Common myeloid progenitor, CD34-positive (primary cell): ENCODE measurements at places on chromosomes 2 and 18.
A peak's percentile ranks its signal among the peaks of the same experiment; 100 is the strongest.

DNA sequence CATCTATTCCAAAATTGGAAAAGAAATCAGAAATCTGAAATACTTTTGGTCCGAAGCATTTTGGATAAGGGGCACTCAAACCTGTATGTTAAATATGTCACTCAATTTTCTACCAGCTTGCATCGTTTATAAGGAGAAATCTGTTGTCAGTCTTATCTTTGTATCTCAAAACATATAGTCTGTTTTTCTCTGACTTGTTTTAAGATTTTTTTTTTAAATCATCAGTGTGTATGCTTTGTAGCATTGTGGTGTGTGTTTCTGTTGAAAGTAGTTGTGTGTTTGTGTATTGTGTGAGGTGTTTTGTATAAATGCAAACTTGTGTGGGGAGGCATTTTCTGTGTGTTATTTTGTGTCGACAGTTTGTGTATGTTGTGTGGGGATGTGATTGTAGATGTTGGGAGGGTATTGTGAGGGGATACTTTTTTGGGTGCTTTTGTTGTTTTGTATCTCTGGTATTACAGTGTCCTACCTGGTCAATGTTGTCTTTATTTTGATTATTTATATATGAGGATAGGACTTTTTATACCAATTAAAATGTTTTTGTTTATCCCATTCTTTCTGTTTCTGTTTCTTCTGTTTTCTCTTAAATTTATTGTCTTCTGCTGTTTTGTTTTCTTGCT, 30.9 kb downstream of the SMCHD1 start:
- DNase-seq = peak; percentile 70

DNA sequence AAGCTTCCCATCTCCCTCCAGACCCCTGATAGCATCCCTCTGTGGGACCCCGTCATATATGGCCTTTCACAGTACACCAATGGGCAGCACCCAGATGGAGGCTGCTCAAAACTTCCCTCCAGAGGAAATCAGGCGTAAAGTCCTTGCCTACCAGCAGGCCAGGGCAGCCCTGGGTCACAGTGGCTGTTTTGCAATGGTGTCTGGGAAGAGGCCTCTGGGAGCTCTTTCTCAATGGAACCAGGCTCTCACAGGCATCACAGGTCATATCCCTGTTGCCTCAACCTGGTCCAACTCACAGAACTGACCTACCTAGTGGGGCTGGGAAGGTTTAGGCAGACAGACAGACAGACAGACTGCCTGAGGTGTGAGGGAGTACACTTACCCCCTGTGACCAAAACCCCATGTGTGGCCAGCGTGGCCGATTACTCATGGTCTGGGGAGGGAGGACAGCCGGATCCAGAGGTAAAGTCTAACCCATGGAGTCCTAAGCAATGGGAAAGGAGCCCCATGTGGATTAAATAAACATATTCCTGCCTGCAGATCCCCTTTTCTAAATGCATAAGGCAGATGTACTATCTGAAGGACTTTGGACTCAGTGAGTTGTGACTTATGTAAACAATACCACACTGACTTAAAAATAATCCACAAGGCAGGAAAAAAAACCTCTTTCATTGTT, 58.2 kb downstream of the BCL2L11 start:
- no peak for DNase-seq

DNA sequence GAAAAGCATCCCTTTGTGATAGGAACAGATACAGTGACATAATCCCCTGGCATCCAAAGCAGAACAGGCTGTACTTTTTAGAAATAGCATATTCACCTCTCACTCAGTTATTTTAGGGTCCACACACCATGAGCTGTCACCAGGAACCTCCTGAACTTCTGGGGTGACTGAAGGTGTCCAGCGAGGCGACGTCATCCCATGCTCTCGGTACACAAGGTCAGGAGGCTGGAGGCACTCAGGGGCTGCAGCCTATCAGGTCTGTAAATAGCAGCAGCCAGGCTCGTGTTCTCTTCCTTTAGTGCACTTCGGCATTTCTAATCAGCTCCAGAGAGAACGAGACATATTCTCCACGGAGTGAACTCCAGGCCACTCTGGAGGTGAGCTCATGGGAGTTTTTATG, 98.3 kb downstream of the GATA6 start:
- DNase-seq = no peak

DNA sequence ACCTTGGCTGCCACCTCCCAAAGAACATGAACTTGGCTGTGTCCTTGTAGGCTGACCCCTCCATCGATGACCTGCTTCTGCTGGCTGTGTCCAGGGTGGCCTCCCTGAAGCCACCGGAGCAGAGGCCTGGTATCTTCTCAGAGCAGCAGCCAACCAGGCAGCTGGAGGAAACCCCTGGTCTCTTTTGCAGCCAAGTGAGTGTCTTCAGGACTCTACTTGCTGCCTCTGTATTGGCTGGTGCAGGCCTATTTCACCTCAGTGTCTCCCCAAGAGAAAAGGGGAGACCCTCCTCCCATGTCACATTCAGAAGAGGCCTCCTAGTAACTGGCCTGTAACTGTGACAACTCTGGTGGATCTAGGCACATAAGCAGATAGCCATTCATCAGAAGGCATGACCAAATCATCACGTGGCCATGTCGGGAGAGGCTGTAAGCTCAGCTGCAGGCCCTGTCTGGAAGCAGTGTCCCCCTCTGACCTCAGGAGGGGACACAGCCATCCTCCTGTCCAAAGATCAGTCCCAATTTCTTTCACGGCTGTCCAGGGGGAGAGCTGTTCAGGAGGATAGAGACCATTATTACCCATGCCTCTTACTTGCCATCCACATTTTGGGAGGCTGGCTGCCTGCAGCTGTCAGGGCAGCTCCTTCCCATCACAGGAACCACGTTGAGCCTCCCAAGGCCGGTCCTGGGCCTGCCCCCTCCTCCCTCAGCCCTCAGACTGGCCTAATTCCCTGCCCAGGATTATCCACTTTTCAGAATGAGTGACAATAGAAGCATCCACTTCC, 20.9 kb upstream of the ROCK2 start:
- no peak for DNase-seq

DNA sequence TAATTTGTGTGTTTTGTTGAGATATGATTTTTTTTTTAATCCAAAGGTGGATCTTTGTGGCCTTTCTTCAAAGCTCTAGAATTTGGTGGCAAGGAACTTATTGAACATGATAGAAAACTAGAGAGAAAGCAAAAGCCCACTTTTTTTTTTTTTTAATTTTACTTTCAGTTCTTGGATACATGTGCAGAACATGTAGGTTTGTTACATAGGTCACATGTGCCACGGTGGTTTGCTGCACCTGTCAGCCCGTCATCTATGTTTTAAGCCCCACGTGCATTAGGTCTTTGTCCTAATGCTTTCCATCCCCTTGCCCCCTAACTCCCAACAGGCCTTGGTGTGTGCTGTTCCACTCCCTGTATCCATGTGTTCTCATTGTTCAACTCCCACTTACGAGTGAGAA, 135.9 kb downstream of the RHBDD1 start:
- no peak for DNase-seq

- no peak for DNase-seq
Measured at GRCh38 chr2:76613330-76613729, 902.6 kb upstream of the GCFC2 start.

DNA sequence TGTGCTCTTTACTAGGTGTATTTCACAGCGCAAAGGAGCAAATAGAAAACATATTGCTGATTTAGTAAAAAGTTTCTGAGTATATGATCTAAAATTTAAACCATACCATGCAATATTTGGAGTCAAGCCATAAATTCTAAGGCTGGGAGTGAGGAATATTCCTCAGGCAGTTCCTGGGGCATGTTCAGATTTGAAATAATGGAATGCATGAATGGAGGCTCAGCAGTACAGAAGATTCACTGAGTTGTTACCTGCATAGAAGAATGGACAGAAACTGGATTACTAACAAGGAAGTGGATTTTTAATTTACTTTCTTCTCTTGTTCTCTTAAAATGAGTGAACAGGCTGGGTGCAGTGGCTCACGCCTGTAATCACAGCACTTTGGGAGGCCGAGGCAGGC, 441.0 kb upstream of the MAP2 start:
- DNase-seq = no peak

DNA sequence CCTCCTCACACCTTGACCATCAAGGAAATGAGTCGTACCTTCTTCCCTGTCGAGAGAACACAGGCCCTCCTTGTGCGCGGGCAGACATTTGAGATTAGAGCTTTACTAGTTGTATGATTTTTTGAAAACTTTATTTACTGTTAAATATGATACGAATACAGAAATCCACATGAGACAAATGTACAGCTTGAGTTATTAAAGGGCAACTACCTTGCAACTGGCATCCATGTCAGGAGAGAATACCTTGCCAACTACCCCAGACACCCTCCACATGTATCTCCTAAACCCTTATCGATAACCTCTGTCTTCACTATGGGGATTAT, 28.3 kb downstream of the KLHL23 start:
- DNase-seq = no peak

- DNase-seq = no peak
Measured at GRCh38 chr2:98383166-98383565, 36.9 kb downstream of the CNGA3 start.

DNA sequence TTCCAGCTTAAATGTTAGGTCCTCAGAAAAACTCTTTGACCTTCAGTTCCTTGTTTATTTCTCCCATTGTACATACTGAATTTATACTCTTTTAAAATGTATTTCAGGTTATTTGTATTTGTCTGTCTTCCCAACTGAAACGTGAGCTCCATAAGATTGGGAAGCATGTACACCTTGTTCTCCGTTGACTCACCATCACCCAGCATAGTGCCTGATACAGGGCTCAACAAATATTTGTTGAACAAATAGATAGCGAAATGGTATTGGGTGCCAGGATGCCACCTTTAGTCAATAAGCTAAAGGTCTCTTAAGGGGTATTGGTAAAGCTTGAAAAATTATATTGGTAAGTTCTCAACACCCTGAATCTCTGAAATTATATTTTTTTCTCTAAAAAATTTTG, 1841.3 kb upstream of the CELF4 start:
- no peak for DNase-seq

- peak; percentile 35 for DNase-seq
Measured at GRCh38 chr2:196220671-196221070, 49.3 kb upstream of the STK17B start.

- no peak for DNase-seq
Measured at GRCh38 chr2:128535953-128536352, 217.3 kb upstream of the HS6ST1 start.

DNA sequence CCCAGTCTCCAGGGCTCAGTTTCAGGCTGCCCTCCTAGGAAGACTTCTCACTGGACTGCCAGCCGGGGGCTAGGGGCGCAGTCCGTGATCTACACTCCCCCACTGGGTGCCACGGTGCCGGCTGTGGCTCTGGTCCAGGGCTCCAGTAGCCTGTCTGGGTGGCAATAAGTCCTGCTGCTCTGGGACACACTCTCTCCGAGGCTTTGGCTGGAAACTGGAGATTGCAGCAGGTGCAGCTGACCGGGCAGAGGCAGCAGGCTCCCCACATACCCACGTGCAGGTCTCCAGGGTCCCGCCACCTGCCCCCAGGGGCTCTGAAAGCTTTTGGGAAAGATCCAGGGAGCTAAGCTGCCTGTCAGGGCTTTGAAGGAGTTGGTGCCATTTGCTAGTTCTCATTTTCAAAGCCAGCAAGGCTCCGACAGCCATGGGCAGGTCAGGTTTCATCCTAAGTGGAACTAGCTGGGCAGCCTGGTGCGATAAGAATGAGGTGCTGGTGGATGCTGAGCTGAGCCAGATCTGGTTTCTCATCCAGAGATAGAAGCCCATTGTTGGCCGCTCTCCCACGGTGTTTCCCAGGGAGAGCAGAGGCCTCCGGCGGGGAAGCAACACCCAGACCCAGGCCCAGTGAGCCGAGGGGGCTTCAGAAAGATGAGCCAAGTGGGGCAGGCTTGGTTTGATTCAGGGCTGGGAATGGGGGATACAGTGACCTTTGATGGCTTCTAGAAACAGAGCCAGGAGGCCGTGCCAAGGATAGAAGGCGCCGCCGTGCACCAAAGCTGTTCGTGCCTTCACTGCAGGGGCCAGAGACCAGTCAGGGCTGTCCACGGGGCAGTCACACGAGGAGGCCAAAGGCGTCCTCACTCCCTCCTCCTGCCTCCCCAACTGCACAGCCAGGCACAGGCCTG, 141.7 kb upstream of the GPC1 start:
- no peak for DNase-seq

DNA sequence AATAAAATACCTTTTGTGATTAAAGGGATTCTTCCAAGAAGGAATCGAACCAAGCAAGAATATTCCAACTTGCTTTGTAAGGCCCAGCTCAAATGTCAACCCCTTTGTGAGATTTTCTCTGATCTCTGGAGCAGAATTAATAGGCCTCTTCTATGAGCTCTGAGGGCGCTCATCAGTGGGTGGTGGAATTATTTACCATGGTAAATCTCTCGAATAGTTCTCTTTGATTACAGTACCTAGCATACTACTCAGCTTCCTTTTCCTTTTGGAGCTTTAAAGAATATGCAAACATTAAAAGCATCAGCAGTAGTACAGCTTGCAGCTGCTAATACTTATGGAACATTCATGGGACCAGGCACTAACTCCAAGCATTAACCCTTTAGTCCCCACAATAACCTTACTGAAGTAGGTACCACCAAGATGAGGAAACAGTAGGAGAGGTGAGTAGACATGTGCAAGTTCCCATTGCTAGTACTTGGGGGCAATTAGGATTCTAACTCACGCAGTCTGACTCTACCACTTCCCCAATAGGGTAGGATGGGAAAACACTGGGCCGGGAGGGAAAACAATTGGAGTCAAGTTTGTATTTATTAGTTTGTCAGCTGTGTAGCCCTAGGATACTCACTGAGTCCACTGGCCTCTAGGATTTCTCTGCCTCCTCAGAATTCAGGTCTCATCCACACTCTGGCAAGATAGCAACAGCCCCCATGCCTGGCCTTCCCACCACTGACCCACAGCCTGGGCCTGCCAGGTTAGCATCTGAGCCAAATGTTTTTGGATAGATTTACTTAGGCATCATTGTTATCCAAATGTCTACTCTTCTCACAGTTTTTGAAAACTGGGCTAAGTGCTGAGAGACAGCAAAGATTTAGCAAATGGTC, 21.7 kb downstream of the ADD2 start:
- no peak for DNase-seq

- DNase-seq = no peak
Measured at GRCh38 chr18:30486856-30487255, 555.7 kb downstream of the DSC3 start.

DNA sequence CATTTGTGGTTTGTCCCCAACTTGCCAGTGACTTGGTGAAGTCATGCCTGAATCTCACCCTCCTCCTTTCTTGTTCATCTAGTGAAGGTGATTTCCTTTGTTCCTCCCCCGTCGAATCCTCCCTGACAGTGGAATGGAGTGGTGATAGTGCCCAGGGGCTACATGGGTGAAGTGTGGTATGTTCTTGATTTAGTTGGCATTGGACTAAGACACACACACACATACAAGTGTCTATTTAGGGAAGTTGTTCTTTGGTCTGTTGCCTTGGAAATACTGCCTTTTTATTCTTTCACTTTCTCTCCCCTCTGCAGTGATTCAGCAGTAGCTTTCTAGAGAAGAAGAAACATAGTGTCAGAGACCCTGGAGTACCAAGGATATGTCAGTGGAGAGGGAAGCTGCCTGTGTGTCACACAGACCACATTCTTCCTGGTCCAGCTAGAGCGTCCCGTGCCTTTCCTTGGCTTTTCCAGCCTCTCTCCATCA, 10.9 kb downstream of the INPP4A start:
- DNase-seq = peak; percentile 96
